ENCODE measurements at places on chromosomes 11 and 22.
A peak's percentile ranks its signal among the peaks of the same experiment; 100 is the strongest.

DNA sequence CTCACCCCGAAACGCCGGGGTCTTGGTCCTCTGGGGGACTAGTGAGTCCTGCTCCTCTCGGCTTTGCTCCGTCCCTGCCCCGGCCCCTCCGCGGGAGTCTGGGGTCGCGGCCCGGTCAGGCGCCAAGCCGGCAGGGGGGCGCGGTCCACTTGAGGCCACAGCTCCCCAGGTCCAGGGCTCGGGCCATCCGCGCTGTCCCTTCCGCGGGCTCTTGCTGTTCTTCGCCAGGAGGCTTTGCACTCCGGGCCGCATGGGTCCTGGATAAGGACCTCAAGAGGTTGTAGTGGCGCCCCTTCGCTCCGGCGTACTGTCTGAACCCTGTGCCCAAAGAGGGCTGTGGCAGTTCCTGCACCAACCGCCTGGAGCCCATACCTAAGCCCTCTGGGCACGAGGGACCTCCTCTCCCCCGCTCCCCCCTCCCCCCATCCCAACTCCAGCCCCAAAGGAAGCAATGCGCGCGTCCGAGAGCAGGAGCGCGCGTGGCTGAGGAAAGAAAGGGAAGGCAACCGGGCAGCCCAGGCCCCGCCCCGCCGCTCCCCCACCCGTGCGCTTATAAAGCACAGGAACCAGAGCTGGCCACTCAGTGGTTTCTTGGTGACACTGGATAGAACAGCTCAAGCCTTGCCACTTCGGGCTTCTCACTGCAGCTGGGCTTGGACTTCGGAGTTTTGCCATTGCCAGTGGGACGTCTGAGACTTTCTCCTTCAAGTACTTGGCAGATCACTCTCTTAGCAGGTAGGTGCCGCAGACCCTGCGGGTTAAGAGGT is at the start of gene ADM:
ADM (plus strand) TSS at position 579 of the 767 bp plus-strand sequence. CDS start 628 bp downstream, outside the sequence.
- peak; percentile 96 for DNase-seq

GRCh38 chr22:42967933-42968332 is 47.0 kb downstream of the PACSIN2 start:
- DNase-seq: peak; percentile 33

DNA sequence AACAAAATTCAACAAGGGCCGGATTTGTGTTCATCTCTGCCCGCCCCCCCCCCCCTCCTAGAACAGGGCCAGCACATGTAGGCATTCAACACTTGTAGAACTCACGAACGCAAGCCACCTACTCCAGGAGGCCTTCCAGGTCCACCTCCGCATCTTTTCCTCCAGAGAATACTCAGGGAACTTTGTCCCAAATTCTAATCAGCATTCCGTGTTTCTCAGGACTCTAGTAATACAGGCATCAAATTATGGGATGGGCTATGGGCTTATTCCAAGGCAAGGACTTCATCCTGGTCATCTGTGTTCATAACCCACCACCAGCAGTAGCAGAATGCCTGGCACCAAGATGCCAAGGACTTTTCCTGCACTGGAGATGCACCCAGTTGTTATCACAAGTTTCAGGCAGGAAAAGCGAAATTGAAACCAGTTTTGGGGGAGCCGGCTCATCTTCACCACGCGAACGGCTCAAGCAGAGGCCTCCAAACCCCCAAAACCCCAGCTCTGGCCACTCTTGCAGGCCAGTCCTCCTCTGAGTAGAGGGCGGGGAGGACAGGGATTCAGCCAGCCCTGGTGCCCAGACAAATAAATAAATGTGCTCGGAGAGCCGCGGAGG is 462 bp downstream of the UBE2L6 start:
- DNase-seq: no peak

DNA sequence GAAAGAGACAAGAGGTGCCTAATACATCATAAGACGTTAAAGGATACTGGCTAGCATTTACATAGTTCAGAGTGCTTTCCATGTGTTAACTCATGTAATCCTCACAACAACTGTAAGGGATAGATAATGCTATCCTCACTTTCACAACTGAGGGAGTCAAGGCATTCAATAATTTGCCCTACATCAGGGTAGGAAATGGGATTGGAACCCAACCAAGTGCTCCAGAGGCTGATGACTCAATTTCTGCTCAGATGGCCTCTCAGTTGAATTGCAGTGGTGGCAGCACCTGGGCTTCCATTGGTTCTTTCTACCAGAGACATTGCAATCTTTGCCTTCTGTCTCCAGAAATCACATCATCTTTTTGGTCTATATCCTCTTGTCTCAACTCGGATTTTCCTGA is 232.9 kb downstream of the ETS1 start:
- DNase-seq: no peak

DNA sequence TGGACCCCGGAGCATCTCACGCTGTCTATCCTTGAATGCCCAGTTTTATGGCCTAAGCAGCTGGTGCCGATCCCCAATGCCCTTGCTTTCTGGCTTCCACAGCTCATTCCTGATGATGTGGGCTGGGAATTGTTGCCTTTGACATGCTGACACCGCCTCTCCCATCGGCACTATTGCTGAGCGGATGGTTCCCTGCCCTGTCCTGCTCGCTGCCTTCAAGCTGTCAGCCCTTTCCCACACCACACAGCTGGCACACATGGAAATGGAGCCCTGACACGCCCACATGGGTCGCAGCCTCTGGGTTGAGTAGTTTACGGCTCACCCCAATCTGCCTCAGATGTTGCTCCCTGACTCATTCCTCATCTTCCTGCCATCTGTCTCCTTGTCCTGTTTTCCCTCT is 110.2 kb upstream of the SESN3 start:
- no peak for DNase-seq

DNA sequence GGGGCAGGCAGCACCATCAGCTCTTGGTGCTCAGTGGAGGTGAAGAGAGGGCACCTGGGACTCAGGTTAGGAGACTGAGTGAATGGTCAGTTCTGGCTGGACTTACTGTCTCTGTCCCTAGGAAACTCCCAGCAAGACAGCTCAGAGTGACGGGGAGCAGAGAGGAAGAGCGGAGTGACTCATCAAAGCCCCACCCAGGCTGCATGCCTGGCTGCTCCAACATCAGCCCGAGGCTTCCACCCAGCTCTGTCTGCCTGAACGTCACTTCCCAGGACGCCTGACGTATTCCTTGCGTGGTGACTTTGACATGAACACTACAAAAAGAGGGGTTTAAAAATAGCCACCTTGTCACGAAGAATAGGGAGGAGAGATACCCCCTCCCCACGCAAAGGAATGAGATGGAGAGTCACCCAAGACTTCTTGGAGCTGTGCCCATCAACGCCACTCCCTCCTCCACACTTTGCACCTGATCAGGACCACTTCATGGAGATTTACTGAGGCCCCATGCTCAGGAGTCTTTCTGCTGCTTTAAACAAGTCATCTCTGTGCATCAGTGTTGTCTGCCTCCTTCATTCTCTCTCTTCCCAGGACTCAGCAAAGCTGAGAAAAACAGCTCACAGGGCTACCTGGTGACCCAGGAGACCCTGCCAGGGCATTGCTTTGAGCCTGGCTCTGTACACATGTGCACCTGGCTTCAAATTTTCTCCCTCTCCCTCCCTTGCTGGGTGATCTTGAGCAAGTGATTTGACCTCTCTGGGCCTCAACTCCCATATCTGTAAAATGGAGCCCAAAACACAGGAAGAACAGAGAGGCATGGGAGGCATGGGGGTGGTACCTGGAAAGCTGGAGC is 83.1 kb downstream of the MN1 start:
- DNase-seq: peak; percentile 97

- DNase-seq: no peak
These were observed 71.6 kb upstream of the ATXN10 start for GRCh38 chr22:45599836-45600577.

GRCh38 chr11:108915666-108916065 is 250.8 kb downstream of the DDX10 start:
- DNase-seq: peak; percentile 50

DNA sequence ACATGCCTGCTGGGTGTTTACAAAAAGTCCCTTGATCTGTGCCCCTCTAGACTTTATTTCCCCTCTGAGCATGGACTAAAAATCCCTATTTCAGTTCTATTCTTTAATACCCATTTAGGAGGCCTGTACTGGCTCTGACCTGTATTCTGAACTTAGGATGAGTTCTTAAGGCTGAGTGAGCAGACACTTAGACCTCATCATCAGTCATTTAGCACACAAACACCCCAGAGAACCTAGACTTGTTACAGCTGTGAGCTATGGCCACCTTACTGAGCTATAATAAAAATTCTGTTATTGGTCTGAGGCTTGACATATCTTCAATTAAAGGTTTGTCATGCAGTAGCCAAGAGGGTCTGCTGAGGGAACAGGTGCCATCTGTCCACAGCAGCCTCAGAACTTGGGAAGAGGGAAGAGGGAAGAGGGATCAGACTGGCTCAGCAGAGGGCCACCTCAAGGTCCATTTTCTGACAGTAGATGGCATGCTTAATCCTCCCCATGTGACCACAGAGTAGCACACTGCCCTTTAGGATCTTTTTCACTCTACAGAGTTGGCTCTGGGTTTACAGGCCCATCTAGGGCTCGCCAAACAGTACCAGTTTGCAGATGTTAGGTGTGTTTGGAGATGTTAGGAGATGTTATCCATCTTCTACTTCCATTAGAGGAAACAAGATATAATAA is 30.2 kb upstream of the RRM1 start:
- no peak for DNase-seq

DNA sequence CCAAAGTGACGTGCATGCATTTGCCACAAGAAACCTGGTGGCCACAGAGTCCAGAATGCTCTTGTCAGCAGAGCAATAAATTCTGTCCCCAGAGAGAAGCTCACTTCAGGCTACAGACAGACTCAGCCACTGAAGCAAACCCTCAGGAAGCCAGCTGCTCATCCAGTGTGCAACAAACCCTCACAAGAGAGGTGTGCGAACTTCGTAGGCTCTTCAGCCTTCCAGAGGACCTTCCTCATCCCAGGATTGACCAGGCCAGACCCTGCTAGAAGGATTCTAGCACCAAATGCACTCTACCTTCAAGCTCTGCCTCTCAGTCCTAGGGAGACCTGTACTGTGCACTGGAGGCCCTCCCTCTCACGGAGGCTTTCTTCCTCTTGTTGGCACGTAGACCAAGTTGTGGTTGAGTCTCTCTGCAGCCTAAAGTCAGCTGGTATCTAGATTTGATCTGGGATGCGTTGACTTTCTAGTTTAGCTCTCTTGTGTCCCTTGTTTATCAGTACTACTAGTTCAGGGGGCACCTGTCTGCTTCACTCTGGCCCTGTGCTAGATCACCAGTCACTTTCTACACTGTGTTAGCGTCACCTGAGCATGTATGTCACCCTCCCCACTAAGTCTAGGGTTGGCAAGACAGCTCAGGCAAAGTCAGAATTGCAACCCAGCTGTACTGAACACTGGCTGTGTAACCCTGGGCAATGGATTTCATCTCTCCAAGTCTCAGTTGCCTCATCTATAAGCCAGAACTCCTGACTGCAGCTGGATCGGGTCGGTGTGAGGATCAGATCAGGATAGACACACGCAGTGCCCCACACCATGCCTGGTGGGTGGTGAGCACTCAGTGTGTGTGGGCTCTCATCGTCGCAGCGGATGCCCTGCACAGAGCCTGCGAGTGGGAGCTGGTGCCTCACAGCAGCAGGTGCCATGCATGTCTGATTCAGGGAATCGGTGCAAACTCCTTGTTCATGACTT is 22.1 kb upstream of the TMPRSS13 start:
- no peak for DNase-seq

GRCh38 chr11:95985174-95985808 is 61.4 kb upstream of the MTMR2 start:
- peak; percentile 35 for DNase-seq

DNA sequence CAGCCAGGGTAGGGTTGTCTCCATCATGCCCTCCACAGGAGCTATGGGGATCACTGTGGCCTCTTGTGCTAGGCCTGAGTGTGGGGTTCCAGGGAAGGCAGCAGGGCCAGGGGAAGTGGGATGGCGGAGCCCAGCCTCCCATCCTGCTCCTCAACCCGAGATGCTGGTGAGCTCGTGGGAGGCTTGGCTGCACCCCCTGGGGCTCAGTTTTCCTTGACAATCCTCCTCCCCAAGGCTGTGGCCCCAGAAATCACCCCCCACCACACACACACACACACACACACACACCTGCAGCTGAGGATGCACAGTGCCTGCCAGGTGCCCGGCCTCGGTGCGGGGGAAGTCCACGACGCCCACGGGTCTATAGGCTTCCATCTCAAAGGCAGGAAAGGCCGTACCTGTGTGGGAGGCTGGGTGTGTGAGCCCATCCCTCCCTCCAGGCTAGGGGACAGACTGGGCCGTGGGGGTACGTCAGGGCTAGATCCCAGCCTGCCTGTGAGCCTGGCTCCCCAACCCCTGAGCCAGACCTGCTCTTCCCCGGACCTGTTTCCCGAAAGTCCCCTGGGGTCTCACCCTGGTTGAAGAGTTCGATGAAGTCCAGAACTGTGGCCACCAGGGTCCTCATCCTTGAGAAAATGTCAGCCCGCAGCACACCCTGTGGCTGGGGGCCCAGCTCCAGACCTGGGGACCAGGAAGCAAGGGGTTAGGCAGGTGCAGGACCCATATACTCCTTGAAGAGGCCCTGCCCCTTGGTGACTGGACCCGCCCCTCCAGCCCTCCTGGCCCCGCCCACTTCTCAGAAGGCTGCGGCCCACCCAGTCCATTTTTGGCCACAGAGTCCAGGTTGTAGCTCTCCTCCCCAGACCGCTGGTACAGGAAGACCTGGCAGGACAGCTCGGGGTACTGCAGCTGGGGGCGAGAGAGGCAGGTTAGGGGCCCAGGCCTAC is 5.2 kb upstream of the TBX10 start:
- DNase-seq: no peak

DNA sequence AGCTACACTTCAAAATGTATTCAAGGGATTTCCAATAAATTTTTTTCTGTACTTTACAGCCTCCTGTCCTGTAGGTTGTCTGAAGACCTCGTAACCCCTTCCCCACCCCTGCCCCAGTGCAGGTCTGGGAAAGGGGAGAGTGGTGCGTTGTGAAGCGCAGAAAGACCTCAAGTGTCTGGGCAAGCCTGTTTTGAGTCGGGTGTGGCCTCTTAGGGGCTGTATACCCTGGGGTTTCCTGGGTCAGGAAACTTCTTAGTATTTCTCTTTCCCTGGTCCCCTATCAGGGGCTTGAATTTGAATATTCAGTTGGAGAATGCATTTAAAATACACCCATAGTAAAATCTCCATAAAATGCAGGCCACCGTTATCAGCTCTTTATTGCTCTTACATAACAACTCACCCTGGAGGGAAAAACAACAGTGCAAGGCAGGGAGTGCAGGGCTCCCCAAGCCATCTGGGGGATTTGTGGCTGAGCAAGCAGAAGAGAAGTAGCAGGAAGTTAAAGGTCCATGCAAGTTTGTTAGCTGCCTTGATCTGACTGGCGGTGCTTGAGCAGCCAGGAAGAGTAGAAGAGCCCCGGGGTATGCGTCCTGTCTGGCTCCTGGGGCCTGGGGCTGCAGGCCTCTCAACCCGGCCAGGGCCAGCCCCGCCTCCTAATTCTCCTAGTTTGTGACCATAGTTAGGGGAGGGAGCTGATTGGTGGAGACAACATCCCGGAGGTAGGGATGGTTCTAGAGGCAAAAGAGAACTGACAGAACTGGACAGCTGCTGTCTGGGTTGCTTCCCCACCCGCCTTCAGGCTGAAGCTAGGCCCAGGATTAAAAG is 25.7 kb downstream of the ARHGAP1 start:
- peak; percentile 12 for DNase-seq

- peak; percentile 27 for DNase-seq
These were observed 1.3 kb upstream of the CLDN25 start for GRCh38 chr11:113778111-113778910.

- DNase-seq: no peak
These were observed 31.5 kb downstream of the CD44 start for GRCh38 chr11:35170503-35170902.

GRCh38 chr11:5749836-5750235 is 4.2 kb upstream of the OR52N4 start:
- no peak for DNase-seq

- no peak for DNase-seq
These were observed 8.6 kb downstream of the TSSC4 start for GRCh38 chr11:2409126-2409525.

GRCh38 chr22:37156686-37157435 is 7.1 kb upstream of the IL2RB start:
- DNase-seq: no peak

Data from fibroblast of skin of back (primary cell).